OCI-M1 (cell line): ENCODE measurements at places on chromosomes 1 and 21.

DNA sequence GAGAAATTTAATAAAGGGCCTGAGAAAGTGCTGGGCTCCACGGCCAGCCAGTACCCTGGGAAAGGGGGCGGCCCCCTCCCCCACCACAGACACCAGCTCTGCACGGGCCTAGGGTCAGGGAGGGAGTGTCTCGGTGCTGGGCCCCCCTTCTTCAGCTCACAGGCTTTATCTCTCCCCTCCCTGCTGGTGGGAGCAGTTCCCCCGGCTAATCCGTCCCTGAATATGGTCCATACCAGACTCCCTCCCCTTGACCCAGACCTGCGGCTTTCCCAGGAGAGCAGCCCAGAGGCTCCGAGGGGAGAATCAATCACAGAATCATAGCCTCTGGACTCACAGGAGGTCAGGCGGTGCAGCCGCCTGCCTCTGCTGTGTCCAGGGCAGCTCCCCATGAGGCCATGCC, 26.0 kb upstream of the RSPO1 start:
- no peak for DNase-seq

GRCh38 chr1:173715538-173715844, 710 bp downstream of the KLHL20 start:
- DNase-seq = no peak

- peak; percentile 62 for DNase-seq
Measured at GRCh38 chr1:225882694-225883615, 775 bp upstream of the TMEM63A start.

DNA sequence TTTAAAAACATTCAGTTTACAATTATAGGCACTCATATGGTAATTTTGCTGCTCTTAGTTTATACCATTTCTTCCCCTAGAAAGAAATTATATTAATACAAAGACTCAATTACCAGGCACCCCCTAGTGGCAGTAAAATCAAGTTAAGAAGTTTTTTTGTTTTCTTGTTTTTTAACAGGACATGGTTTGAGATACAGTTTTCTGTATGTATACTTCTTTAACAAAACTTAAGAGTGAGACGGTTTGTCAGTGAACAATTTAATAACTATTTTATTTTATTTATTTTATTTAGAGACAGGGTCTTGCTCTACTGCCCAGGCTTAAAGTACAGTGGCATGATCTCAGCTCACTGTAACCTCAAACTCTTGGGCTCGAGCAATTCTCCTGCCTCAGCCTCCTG, 224.6 kb downstream of the FAF1 start:
- DNase-seq = peak; percentile 52

GRCh38 chr1:1604374-1605033, 4.6 kb upstream of the FNDC10 start:
- no peak for DNase-seq

- peak; percentile 25 for DNase-seq
Measured at GRCh38 chr1:41361495-41362356, 492 bp downstream of the FOXO6 start.

DNA sequence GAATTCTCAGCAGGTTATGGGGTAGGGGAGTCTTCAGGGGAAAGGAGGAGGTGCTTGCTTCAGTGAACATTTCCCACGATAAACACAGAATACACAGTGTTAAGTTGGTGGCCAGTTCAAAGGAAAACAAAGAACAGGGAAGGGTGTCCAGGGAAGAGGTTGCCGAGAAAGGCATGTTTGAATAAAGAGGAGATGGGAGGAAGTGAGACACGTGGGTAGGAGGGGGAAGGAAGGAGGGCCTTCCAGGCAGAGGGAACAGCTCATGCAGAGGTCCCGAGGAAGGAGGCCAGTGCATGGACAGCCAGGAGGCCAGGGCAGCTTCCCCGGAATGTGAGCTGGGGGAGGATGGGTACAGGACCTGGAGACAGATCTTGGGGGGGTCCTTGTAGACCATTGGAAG, 130.3 kb upstream of the TMEM51 start:
- DNase-seq = no peak

DNA sequence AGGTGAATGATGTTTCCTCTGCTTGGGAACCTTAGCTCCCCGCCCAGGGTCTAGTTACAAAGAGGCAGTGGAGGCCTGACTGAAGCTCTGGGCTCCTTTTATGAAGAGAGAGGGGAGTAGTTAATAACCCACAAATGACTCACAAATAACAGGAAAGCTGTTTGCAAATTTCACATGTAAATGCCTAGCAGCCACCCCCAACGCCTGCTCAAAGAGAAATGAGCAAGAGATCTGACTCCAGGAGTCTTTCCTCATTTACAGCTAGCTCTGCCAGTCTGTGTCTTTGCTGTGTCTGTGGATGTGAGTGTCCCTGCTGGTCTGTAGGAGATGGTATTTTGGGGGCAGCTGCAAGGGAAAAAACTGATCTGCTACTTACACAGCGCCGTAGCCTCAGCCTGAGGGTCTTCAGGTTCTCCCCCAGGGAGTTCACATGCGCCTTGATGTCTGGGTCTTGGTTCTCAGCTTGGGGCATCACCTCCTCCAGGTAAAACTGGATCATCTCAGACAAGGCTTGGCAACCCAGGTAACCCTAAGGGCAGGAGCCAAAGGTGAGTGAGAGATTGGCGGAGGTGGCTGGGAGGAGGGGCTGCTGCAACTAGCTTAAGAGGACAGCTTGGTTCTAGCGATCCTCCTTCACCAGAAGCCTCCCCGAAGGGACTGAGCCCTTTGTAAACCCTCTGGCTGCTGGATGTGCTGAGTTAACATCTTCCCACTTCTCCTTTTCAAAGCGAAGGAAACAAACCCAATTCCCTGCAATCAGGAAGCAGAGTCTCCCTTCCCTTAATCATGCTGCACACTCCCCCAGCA, at the start of gene IL19:
Gene IL19 (plus strand): TSS at position 243 of the 807 bp plus-strand sequence. CDS start 65,890 bp downstream, outside the sequence.
- DNase-seq = peak; percentile 77

DNA sequence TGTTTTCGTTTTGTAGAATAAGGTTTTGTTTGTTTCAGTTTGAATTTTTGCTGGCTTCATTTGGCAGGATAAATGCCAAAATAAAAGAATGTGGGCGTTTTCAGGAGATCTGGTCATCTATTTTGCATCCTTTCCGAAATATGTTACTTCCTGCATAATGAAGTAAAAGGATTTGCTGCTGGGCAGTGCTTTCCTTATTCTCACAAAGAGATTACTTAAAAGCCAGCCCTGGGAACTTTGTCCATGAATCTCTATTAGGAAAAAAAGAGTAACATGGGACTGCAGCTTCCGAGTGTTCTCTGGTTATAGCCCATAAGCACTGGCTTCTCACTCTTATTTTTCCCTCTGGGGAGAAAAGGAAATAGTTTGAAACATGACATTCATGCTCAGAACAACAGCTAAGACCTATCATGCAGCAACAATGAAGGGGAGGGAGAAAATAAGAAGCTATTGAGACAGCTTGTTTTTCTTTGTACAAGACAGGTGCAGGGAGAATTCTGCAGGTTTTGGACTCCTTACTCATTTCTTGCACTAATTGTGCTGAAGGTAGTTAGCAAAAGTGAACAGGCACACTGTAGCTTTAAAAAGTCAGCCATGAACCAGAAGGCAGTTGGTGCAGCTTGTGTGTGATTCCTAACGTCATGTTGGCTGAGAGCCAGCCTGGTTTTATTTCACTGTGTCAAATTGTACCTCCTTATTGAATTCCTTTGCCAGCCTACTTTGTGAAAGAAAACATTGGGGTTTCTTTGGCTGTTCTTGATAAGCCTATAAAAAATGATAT, at the start of gene SAMD13:
Gene SAMD13 (plus strand): TSS at position 705 of the 781 bp plus-strand sequence. CDS start 1,527 bp downstream, outside the sequence.
- DNase-seq = peak; percentile 91

DNA sequence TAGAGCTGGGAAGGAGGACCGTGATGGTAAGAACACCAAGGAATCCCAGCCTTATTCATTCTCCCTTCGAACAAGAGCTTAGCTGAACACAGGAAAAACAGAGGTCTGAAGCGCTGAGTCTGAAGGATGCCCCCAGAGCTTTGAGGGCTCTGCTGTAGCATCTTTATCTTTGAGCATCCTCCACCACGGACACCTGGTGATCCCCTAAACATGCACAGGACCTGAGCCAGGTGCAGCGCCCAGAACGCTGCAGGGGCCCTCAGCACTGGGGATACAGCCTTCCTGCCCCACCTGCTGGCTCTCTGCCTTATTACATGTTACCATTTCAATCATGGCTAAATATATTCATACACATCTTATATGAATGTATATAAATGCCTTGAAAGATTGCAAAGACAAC, 7.7 kb upstream of the GPATCH4 start:
- peak; percentile 69 for DNase-seq

DNA sequence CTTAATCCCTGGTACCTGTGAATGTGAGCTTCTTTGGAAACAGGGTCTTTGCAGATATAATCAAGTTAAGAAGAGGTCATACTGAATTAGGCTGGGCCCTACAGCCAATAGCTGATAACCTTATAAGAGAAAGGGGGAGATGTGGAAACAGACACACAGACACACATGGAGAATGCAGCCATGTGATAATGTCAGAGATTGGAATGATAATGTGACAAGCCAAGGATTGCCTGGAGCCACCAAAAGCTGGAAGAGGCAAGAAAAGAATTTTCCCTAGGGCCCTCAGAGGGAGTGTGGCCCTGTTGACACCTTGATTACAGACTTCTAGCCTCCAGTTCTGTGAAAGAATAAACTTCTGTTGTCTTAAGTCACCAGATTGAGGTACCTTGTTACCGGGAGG, 114.5 kb upstream of the SOD1 start:
- no peak for DNase-seq

DNA sequence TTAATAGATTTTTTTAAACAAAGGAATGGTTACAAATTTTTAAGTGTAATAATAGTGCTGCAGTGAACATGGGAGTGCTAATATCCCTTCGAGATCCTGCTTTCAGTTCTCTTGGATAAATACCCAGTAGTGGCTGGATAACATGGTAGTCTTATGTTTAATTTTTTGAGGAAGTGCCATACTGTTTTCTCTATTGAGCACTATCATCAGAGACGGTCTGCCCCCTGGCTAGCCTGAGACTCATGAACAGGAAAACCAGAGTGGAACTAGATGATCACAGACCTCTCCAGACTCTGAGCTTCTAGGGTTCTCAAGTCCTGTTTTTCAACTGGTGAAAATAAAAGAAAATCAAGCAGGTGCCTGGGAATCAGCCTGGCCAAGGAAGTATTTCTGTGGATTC, 97.3 kb upstream of the MARK1 start:
- peak; percentile 72 for DNase-seq

DNA sequence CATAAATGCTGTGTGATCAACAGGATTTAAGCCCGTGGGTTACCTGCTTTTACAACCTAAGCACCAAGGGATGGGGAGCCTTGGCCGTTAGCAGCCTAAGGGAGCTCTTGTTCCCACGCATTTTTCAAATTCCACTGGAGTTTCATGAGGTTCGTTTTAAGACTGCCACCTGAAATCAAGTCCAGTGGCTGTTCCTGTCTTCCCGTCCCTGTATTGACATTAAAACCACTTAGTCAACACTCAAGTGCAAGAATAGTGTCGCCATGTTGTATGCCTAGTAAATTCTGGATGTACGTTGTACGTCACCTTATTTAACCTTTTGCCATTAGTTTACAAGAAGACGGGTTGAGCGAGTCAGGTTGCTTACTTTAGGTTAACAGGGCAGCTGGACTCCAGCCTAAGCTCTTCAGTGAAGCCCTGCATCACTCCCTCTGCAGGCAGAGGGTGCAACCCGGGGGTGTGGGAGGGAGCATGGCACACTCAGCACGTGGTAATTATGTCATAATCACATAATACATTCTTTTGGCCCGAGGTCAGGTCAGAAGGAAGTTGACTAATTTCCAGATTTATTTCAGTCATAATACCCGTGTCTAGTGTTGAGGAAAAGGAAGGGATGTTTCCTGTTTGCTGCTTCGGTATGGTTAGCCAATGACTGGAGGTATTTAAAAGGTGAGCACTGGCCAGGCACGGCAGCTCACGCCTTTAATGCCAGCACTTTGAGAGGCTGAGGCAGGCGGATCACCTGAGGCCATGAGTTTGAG, 42.5 kb downstream of the CNST start:
- DNase-seq = peak; percentile 26

- no peak for DNase-seq
Measured at GRCh38 chr1:203034422-203035110, 8.3 kb downstream of the PPFIA4 start.

- peak; percentile 95 for DNase-seq
Measured at GRCh38 chr21:46634966-46635323, 529 bp upstream of the PRMT2 start.

GRCh38 chr1:225713281-225713680, 60.4 kb upstream of the ENAH start:
- no peak for DNase-seq

DNA sequence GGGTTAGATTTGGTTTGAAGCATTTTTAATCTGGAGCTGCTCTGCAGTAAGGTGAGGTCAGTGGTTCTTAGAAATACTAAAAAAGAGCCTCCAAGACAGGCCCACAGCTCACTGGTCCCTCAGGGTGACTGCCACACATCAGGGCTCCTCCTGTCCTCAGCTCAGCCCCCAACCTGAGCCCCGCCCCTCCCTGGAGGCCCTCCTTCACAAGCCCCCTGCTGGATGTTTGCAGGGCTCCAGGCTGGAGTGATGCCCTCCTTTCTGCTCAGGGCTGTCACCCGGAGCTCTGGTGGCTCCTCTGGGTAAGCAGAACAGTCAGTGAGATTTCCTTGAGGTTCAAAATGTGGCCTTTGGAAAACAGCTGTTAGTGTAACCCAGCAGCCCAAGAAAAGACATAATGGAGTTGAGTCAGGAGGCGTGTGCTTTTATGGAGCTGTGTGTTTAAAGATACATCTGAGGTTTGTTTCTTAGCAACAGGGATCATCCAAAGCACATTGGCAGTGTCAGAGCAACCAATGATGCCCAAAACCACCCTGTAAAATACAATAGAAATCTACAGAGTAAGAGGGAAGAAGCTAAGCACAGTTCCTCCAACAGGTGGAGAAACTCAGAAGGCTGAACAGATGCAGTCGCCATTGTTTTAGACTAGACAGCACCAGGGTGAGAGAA, 21.4 kb downstream of the STUM start:
- DNase-seq = no peak

- DNase-seq = no peak
Measured at GRCh38 chr1:6009120-6010040, 17.2 kb upstream of the NPHP4 start.

- DNase-seq = no peak
Measured at GRCh38 chr1:85049735-85050166, 1.5 kb upstream of the MCOLN3 start.

GRCh38 chr1:167106119-167106461, 12.2 kb downstream of the STYXL2 start:
- DNase-seq = no peak

DNA sequence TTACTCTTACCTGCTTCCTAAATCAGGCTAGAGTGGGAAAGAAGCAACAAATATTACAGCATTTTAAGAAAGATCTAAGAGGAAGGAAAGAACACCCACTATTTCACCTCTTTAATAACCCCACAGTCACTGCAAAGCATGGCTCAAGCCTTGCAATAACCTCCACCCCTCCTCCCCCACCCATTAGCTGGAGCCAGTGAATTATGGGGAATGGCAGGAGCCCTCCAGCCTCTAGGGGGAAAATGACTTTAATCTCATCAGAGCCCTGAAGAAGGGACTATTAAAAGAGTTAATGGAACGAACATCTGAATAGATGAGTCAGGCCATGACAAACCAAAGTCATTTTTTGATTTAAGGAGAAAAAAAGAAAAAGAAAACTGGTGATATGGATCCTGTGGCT, 630.7 kb upstream of the PLXNA2 start:
- no peak for DNase-seq
